GM04504 (cell line): ENCODE measurements at places on chromosomes 2 and 18.

DNA sequence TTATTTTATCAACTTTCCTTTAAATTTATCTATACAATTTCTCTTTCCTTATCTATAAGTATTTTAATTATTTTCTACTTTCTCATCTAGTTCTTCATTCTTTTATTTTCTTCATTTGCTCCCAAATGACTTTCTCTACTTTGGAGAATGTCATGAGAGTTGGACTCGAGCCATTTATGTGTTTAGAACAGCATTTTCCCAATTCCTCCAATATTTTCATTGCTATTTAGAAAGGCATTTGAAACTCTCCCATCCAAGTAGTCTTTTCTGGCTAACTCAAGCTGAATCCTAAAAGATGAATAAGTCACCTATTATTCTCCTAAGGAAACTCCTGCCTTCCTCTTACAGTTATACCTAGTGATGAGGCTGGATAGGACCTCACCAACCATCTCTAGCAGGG is 15.8 kb upstream of the FEZ2 start:
- no peak for DNase-seq

GRCh38 chr2:128593879-128594650 is 275.4 kb upstream of the HS6ST1 start:
- DNase-seq, result no peak

DNA sequence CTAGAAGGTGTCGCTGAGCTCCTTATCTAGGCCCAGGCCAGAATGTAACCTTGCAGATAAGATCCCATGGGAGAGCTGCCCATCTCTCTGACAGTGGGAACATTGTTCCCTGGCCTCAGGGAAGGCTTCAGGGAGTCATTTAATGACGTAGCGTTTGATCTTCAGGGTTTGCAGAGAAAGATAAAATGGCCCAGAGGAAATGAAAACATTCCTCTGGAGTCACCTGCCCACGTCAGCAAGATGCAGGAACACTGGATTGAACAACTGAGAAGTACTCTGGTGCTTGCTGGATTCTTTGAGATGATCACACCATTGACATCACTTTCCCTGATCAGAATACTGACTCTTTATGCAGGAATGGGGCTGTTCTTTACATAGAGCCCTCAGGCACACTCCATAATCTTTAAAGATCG is 51.6 kb downstream of the MAPK4 start:
- no peak for DNase-seq

DNA sequence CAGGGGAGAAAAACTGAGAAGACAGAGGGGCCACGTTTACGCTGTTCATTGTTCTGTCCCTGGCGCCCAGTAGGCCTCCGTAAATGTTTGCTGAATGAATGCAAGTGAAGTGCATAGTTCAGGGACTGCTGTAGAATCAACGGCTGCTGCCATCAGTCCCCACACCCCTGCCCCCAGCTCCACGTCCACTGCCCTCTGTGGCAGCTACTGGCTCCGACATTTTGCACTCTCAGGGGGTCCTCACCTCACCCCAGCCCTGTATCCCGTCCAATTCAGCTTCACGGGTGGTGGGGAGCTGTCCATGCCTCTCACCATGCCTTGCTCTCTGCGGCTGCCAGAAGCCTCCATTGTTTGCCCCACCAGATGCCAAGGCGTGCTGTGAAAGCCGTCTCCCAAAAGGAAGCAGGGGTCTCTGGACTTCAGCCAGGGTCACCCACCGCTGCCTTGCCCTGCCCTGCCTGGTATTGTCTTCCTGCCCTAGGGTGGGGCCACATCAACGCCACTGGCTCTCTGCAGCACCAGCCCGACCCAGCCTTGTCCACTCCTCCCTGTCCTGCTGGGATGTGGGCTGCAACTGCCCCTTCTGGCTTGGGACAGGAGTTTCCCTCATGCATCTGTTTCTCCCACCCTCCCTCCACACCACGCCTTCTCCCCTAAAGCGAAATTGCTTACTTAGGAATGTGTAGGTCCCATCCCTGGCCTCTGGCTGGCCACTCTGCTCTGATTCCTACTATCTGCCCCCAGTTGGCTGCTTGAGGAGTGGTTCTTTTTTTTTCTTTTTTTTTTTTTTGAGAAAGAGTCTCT is 86.0 kb downstream of the RHOB start:
- DNase-seq, result no peak

GRCh38 chr18:79576686-79577351 is 102.8 kb upstream of the CTDP1 start:
- no peak for DNase-seq

GRCh38 chr2:27379836-27380625 is 503 bp downstream of the ZNF513 start:
- no peak for DNase-seq

- peak; percentile 55 for DNase-seq
Observed at GRCh38 chr2:240624950-240625621, at the start of gene GPR35. GPR35 (plus strand) TSS chr2:240625480; CDS start chr2:240629953, 4,473 bp downstream.

- DNase-seq, result no peak
Observed at GRCh38 chr2:191176801-191177438, 26.1 kb upstream of the STAT4 start.

DNA sequence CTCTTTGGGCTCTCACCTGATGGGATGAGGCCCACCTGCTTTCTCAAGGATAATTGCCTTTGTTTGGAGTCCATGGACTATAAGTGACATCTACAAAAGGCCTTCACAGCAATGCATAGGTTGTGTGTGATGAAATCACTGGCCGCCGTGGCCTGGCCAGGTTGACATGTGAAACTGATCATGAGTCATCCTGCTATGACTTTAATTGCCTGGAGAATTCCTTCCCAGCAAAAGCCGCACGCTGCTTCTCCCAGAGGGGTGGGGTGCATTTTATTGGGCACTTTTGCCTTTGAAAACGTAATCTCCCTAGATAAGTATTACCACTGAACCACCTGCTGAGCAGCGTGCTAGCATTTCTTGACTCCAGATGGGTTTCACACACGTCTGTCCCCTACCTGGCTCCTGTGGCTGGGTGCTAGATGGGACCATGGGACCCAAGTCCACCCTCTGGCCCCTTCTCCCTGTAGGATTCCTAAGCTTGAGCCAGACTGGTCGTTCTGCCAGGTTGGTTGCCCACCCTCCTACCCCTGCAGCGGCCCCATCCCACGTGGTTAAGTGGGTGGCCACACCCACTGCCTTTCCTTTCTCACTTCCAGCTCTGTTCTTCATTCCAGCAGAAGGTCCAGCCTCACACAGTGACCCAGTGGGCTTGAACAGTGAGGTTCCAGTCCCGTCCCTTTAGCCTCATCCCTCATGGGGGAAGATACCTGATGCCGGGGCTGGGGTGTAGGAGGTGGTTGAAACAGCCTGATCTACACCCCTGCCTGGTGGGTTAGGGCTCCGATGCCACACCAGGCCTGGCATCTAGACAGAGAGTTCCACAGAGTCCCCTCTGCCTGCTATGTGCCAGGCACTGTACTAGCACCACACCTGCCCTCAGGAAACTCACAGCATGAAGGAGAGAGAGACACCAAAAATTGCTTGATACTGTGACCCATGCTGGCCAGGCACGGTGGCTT is 89.6 kb downstream of the GBX2 start:
- peak; percentile 43 for DNase-seq

- DNase-seq, result no peak
Observed at GRCh38 chr2:60446413-60447267, 106.8 kb downstream of the BCL11A start.

DNA sequence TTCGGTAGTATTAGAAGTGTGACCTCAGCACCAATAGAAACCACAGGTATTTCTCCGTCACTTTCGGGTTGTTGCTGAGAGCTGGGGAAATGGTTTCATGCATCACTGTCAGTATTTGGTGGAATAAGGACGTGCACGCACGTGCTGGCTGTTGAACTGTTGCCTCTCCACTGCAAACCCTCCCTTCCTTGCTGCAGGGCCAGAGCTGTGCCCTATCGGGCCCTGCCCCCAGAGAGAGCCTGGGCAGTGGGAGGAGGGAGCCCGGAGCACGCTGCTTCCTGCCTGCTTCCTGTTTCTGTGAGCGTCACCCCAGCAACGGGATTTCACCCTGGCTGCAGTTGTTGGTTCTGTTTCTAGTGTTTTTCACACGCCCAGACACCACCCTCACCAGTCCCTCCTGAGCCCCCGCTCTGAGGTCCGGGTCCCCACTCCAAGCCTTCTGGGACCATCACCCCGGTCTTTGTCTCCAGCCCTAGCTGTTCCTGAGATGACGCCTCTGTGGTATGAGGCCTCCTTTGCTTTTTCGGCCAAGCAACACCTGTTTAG is 47.4 kb downstream of the LRRFIP1 start:
- no peak for DNase-seq

DNA sequence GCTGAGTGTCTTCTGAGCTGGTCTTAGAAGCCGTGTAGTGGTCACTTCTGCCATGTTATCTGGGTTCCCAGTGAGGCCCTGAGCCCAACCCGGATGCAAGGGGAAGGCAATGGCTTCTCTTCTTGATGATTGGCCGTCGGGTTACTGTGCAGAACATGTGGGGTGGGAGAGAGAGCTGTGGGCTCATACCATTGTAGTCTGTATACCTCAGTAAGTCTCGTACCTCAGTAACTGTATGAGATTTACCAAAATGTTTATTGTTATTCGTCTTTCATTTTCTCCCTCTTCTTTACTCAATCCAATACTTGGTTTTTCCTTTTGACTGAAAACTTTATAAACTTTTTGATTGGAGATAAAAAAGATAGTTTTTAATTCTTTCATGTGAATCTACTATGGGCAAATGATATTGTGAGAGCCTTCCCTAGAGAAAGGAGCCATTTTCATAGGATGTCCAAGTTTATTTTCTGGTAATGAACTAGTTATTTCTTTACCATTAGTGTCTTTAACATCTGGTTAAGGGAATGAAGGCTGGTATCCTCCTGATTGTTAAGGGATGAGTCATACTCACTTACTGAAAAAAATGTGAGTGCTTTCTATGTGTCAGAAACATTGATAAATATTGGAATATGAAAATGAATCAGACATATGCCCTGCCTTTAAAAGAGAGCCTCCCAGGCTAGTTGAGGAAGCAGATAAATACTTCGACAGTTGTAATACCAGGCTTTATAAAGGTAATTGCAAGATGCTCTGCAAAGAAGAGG is 129.9 kb downstream of the PRPF40A start:
- no peak for DNase-seq

DNA sequence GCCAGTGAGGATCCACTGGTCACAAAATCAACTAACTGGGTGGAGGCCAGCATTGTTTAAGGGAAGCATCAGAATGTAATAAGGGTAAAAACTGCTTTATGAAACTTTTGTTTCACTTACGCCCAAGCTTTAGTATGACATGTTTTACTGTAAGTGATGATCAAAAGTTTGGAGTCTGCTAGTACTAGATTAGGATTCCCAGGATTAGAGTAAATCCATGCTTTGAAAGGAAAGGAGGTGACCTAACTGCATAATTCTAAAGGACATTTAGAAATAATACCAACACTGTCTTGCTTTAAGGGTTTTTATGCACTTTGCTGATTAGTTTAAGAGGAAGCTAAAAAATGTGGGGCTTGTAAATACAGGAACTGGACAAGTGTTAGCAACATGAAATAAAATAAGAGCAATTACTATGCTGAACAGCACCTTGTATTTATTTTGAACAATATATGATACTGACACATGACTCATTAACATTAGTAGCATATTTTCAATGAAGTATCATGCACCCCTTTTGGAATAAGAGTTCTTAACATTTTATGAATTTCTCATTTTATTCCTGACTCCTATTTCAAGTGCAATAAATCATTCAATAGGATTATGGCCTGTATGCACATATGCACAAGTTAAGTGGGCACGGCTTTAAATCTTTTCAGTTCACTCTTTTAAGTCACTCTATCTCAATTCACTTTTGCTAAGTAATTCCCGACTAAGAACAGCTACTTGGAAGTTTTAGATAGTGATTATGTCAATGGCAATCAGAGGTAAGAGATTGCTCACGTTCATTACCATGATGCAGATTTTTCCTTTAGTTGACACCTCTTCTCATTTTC is 62.5 kb downstream of the STK39 start:
- DNase-seq, result no peak

GRCh38 chr2:133509777-133510176 is 58.5 kb downstream of the NCKAP5 start:
- DNase-seq, result no peak

- DNase-seq, result no peak
Observed at GRCh38 chr2:240626531-240627300, 1.4 kb downstream of the GPR35 start.

- DNase-seq, result no peak
Observed at GRCh38 chr18:51288582-51288981, 91.1 kb upstream of the MEX3C start.

DNA sequence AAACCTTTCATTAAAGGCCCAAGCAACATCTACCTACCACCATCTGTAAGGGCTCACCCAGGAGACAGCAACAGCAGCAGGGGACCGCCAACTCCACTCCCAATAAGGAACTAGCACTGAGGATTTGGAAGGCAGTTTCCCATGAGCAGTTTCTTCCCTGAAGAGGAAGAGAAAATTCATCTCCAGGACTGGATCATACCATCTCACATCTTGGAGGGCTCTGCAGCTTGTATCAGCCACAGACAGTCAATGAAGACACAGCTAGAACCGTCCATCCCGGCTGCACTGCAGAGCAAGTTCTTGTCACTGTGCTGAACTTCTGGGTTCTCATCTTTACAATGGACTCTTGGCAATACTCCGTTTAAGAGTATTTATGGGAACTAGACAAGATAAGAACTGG is 2.8 kb upstream of the GYPC start:
- DNase-seq, result no peak

DNA sequence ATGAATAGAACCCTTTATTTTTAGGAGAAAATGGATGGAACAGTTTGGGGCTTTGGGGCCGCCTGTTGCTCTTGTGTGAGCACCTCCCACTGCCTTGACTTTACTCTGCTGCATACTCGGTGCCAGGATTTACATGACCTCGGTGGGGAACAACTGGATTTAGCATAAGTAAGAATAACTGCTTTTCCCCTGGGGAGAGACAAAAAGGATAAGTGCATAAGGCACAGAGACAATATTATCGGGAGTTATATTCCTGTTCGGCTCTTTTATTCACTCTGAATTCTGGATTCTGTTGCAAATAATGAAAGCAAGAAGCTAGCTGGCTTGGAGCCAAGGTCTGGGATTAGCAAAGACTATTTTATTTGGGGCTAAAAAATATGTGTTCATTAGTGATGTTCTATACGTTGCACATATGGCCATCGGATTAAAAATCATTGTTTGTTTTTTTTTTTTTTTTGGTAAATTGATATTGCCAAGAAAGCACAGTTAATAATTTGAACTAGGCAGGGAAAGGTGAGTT is 69.8 kb downstream of the CYBRD1 start:
- no peak for DNase-seq

DNA sequence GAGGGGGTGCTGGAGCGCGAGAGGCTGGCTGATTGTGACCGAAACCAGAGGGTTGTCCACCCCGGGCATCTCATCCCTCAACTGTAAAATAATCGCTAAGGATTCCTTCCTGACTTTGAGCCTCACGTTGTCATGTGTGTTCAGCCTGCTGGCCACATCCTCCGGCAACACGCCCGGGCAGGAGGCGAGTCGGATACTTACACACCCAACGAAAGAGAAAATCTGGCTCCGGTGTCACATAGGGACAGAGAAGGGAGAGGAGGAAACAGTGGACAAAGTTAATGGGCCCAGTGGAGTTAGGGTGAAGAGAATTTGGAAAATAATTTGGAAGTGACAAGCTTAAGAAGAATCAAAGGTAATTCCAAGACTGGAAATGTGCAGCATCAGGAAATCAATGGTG is 2.4 kb downstream of the TLX2 start:
- no peak for DNase-seq

GRCh38 chr2:10019602-10020400 is 23.5 kb upstream of the KLF11 start:
- DNase-seq, result no peak

- no peak for DNase-seq
Observed at GRCh38 chr2:85534881-85535280, 4.1 kb upstream of the MAT2A start.

GRCh38 chr2:76688732-76689131 is 833.4 kb downstream of the LRRTM4 start:
- no peak for DNase-seq

GRCh38 chr2:226875438-226876225 is 39.8 kb downstream of the RHBDD1 start:
- no peak for DNase-seq
